Spinal cord (tissue), 10 donors: ENCODE measurements at places on chromosomes 3 and 15. TPM values are rescaled to one million over a fixed set of nuclear protein-coding genes. Genes with fewer than 3 reads are reported as not detected.

Gene UROC1
- polyA plus RNA-seq = 0.35 TPM

Gene SPG21
- polyA plus RNA-seq = 58.9 TPM

Gene CFAP20DC
- 1.6 TPM for polyA plus RNA-seq

Gene EXD1
- polyA plus RNA-seq = 0.26 TPM

DNA sequence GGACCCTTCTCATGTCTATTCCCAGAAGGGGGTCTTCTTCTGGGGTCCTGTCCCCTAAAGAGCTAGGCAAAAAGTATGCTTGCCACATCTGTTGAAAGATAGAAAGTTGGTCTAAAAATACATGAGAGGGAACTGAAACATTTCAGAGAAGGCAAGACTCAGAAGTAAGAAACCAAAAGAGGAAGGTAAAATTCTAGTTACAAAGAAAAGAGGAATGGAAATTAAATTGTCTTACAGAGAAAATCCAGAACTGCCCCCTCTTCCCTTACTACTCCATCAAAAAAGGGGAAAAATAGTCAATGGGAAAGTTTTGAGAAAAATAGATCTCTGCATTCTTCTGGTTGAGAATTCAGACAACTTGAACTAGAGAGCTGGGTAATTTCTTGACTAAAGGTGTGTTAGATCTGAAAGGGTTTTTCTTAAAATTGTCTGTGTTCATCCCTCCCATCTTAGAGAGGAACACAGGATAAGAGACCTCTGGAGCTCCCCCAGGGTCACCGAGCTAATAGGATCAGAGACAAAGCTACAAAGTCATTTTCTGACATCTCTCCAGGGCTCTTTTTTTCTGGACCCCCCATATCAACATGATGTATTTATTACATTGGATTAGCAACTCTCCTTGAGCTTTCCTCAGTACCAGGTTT lies 32.3 kb upstream of the CCR2 start:
- no peak for DNase-seq

DNA sequence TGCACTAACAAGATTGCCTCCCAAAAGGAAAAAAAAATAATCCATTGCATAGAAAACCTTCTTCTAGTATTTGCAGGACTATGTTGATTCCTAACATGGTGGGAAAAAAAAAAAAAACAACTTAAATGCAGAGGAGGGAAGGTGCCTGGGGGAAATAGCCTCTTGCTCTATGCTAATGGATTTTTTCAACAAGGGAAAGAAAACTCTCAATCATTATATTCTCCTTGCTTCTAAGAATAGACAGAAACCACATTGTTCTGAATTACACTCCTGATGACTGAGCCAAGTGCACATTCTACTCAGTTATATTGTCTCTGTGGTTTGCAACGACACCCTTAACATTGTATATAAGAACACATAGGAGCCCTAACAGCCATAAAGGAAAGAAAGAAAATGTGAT lies 760.2 kb downstream of the NAALADL2 start:
- no peak for DNase-seq

- no peak for DNase-seq
These were observed 44.0 kb upstream of the SMAD6 start for GRCh38 chr15:66658044-66658443.

DNA sequence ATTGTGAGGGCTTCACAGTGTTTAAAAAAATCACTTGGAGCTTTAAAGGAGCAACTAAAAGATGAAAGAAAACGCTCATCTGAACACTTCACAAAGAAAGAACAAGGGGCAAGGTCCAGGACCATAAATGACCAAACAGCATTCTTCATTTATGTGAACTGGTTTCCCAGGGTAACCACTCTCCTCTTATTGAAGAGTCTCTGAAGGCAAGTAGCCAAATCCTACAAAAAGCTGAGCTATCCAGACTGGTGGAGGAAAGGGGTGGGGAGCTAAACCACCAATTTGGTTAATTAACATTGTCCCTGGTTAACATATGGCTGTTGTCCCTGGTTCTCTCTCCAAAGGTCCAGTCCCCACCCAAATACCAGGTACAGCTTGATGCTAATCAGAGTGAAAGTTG lies 58.1 kb downstream of the OSBPL10 start:
- DNase-seq = peak; percentile 50
